HEK293T (cell line): ENCODE measurements at places on chromosomes 1 and 21.
A peak's percentile ranks its signal among the peaks of the same experiment; 100 is the strongest.

GRCh38 chr1:200938955-200939354 is 44.3 kb downstream of the INAVA start:
- no peak for DNase-seq

DNA sequence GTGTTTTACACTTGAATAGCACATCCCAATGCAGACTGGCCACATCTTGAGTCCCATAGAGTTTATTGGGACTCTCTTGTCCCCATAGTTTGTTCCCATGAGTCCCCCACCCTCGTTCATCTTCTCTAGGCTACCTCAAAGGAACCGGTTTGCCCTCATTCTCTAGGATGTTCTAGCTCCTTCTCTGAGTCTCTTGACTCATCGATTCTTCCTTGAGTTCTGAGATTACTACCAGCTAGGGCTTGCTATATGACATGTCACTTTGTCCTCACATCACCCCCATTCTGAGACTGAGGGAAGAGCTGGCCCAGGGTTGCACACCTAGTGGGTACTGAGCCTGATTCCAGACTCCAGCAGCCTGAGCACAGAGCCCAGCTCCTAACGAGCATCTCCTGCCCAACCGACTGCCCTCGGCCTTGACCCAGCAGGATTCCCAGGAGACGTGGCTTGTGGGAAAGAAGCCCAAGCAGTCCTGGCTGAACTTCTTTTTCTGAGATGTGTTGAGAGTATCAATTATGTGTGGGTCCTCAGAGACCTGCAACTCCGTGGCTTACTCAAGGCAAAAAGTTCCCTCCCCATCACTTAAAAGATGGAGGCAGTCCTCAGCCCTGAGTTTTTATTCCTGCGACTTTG is 42.0 kb downstream of the TMEM51 start:
- no peak for DNase-seq

- no peak for DNase-seq
These were observed 354.0 kb upstream of the RGS18 start for GRCh38 chr1:191804311-191804710.

- DNase-seq = no peak
These were observed 326.2 kb upstream of the DUSP10 start for GRCh38 chr1:222068101-222068500.

DNA sequence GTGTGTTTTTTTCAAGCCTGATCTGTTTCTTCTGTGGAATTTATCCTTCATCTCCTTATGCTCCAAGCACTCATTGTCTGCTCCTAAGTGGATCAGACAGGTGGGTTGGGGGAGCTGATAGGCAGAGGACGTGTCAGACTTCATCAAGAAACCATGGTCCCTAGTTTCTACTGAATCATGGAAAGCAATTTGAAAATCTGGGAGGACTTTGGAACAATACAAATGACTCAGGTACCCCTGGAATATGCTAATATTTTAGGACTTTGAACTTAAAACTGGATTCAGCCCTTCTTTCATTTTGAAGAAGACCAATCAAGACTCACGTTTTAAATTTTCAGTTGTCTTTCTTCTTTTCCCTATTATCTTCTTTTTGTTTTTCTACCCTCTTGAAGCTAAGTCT is 7.7 kb downstream of the ABCG1 start:
- no peak for DNase-seq

GRCh38 chr1:1960480-1961196 is 41.6 kb upstream of the TMEM52 start:
- DNase-seq = no peak

- DNase-seq = no peak
These were observed 315.5 kb downstream of the TGFB2 start for GRCh38 chr1:218660678-218661053.

DNA sequence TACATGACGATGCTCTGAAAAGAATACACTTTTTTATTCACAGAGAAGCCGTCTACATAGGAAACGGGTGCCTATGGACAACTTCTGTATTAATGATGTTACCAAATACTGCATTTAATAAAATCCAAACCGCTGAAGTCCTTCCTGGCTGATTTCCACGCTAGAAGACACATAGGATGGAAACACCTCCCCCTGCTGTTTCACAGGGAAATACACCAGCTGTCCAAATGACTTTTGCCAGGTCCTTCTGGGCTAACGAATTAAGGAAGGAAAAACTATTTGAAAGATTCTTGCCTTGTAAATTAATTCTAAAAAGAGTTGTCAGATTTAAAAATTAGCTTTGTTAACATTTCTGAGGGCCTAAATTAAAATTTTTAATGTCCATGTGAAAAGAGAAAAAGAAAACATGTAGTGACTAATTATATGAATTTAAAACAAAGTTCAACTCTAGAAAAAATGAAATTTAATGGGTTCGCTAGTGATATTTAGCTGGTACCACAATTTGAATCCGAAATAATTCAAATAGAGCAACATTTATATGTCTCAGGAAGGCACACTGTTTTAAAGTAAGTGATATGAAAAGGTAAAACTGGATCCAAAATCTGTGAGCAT is 146.0 kb downstream of the RERE start:
- peak; percentile 66 for DNase-seq

- no peak for DNase-seq
These were observed 109.8 kb downstream of the HMCN1 start for GRCh38 chr1:185843986-185844385.

- DNase-seq = no peak
These were observed 162.3 kb upstream of the CAMK1G start for GRCh38 chr1:209421186-209421585.

DNA sequence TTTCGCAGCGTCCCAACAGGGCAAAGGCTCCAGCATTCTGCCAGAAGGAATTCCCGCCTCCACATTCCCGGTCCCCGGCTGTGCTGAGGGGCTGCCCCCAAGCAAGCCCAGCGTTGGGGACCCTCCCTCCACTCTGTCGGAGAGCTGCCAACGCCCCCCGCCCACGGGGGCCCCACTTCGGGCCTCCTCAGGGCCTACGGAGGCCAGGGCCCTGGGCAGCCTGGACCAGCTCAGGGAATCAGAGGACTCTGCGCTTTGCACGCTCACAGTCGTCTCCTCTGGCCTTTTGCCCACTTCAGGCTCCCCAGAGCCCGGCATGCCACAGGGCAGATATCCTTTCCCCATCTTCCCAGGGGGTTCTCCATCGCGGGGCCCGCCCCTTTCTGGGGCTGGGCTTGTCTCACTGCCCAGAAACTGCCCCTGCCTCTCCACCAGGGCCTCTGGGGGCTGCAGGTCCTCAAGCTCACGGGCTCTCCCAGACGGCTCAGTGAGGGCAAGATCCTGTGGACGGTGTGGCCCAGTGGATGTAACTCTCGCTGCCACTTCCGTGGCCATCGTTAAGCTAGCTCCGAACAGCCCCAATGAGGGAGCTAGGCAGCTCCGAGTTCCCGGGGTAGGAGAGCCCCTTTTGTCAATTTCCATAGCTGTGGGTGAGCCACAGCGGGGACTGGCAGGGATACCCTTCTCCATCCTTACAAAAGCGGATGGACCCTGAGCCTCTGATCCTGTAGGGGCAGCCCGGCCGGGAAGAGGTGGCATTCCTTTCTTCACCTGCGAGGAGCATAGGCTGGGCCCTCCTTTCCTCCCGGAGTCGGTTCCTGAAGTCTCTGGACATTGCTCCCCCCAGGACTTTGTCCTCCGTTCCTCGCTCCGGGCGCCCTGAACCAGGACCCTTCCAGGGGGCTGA is 2.8 kb downstream of the ITPKB start:
- no peak for DNase-seq

- DNase-seq = no peak
These were observed 105.5 kb downstream of the CRYAA start for GRCh38 chr21:43274022-43274945.

- no peak for DNase-seq
These were observed 404.4 kb upstream of the PBX1 start for GRCh38 chr1:164154622-164155021.

GRCh38 chr1:182875889-182876288 is 36.7 kb downstream of the DHX9 start:
- no peak for DNase-seq

DNA sequence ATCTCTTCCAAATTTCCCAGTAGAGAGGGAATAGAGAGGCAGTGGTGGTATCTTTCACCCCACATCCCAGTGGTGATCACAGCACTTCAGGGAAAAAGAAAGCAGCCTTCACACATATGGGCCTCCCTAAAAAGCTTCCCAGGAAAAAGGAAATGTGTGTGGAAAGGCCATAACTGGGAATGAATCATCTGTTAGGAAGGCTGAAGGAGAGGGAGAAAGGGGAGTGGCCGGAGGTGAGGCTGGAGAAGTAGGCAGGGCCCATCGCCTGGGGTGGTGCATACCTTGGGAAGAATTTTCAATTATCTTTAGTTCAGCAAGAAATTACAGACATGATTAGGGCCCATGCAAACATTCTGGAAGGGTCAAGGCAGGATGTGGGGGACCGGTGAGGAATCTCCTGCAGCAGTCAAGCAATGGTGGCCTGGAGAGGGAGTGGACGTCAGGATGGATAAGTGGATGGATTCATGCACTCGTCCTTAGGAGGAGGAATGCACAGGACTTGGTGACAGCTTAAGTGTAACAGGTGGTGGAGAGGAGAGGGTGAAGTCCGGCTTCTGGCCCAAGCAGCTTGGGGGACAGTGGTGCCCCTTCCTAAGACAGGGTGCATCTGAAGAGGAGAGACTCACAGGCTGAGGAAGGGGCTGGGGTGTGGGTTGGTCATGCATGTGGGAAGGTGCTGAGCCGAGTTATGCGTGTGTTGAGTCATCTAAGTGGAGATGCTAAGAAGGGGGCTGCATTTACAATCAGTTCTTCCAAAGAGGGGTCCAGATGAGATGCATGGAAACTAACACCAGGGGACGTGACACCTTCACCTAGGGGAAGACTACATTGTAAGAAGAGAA is 17.9 kb downstream of the HIVEP3 start:
- no peak for DNase-seq

GRCh38 chr1:2778220-2778592 is 23.3 kb downstream of the TTC34 start:
- no peak for DNase-seq

DNA sequence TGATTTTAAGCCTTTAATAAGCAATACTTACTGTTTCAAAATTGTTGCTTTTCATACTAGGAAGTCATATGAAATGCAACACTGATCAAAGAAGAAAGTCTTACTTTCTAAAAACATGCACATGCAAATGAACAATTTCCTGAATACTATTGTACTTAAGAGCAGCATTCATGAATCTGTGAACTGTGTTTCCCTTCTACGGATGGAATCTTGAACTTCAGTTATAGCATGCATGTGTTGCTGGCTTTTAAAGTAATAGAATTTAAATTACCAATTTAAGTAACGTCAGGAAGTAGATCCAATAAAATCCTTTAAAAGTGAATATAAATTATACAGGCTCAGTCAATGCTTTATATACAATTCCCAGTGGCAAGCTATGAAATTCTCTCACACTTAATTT is 348.9 kb downstream of the KCNT2 start:
- no peak for DNase-seq
